Progenitor cell of endocrine pancreas (in vitro differentiated cells): ENCODE measurements at places on chromosomes 7 and 10. TPM values are rescaled to one million over a fixed set of nuclear protein-coding genes. Genes with fewer than 3 reads are reported as not detected.

GRCh38 chr7:74066626-74067025 is 17.0 kb upstream of the LIMK1 start:
- DNase-seq = no peak

KIF11 gene
- 25.6 and 25.9 TPM in 2 replicates for total RNA-seq

DNA sequence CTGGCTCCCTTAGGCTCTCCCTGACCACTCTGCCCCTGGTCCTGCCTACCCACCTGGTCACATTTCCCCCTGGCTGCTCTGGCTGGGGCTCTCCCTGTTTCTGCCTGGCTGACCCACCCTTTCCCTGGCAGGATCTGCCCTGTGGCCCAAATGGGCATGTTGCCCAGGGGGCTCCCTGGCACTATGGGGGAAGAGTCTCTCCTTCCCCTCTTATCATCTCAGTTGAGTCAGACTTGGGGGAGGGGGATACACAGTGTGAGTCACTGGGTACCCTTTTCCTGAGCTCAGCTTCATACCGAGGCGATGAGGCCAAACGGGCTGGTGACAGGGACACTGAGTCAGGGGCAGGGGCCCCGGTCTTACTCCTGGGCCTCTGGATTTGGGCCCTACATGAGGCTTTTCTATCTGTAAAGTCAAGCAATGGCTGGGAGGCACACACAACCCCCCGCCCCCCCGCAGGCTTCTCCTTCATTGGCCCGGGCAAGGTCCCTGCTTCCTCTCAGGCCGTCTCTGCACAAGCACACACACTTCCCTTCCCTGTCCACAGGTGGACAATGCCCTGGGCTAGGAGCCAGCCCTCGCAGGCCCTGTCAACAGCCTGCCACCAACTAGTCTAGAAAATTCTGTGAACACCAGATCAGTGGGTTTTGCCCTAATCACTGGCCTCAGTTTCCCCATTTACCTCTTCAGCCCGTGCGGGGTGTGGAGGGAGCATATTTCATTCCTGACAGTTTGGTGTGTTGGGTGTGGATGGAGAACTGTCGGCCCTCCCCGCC is 627 bp upstream of the FLNC start:
- no peak for DNase-seq

CDC14C gene
- total RNA-seq = 0.22 TPM in 1 of 2 replicates, not detected in the other

- DNase-seq = no peak
Observed at GRCh38 chr10:61411706-61412105, 41.5 kb downstream of the TMEM26 start.

HPS6 gene
- 15.6 and 17.2 TPM in 2 replicates for total RNA-seq
